ENCODE measurements at places on chromosomes 4 and X.
A peak's percentile ranks its signal among the peaks of the same experiment; 100 is the strongest.

DNA sequence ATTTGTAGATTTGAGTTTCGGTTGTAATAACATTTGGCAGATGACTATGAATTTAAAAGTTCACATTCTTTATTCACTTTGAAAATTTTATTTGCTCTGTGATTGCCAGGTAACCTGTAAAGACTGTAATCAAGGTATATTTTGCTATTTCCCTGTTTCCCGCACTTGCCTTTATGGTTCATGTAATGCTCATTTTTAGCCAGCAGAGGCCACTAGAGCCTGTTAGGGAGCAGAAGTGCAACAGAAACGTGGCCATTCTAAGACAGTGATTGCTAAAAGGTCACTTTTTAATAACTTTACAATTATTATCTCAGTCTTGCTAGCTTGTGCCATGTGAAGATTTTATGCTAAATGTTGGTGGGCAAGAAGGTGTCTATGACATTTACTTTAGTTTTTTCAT, 12.4 kb downstream of the YIPF6 start:
- peak; percentile 42 for DNase-seq

GRCh38 chrX:54529151-54529550, 868 bp upstream of the GNL3L start:
- DNase-seq, result no peak

DNA sequence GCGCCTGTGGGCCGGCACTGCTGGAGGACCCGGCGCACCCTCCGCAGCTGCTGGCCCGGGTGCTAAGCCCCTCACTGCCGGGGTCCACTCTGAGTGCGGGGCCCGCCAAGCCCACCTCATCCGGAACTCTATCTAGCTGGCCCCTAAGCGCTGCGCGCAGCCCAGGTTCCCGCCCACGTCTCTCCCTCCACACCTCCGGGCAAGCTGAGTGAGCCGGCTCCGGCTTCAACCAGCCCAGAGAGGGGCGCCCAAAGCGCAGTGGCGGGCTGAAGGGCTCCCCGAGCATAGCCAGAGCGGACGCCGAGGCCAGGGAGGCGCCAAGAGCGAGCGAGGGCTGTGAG, 75.2 kb downstream of the QDPR start:
- no peak for DNase-seq

DNA sequence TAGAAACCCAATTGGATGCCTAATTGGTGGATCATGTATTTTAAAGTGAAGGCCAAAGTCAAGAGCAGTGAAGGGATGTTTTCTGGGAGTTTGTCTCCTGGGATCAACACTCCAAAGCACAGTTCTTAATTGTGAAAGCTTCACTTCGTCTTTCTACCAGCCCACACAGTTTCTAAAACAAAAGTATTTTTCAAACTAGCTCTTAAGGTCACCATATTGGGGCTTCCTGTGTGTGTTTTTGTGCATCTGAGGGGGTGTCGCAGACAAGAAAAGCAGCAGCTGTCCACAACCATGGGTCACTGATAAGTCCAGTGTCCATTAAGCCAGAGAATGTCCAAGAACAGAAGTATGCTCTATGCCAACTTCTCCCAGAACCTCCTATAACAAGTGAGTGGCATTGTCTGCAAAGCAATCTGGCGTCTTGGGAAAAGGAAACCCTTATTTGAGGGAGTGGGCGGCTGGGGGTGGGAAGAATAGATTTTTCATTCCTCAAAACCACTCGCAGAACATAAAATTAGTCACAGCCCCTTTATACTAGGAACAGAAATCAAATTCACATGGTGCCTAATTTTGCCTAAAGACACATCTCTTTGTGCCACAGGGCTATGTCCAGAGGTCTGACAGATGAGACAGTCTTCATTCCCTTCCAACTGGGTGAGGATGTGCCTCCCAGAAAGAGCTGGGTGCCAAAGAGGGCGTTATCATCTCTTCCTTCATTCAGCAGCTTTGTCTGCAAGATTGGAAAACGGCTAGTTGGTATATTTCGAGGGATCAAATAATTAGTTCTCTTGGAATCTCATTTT, 610.4 kb downstream of the BCOR start:
- DNase-seq, result no peak

GRCh38 chrX:10929747-10930146, 181.4 kb upstream of the HCCS start:
- no peak for DNase-seq

- no peak for DNase-seq
These were observed 1801.3 kb upstream of the PCDH7 start for GRCh38 chr4:28918871-28919270.

DNA sequence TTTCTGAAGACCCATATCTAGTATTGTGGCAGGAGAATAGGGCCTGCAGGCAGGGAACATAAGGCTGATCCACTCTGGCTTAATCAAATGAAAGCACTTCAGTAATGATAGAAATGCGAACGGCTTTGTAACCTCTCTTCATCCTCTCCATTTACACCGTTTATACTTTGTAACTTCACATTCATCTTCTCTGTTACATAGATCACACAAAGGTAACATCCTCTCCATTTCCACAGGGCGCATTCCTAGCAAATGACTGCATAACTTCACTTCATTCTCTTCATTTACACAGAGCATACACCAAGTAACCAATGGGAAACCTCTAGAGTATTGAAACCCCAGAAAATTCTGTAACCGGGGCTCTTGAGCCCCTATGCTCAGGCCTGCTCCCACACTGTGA, 65.5 kb upstream of the SLC34A2 start:
- no peak for DNase-seq

DNA sequence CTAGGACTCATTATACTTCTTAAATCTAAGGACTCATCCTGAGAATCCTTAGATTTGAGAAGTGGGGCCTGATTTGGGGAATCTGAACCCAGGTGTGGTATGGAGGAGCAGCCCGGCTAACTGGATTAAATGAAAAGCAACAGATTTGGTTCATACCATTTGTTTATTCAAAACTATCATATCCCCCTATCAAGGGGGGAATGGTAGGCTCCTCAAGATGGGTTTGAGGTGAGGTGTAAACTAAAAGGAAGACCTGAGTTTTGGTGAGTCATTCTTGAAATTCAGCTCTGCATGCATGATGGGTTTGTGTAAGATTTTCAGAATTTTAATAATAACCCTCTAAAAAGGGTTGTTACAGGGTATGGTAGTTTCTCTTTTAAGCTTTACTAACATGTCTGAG, 53.4 kb downstream of the CASP6 start:
- DNase-seq, result no peak

DNA sequence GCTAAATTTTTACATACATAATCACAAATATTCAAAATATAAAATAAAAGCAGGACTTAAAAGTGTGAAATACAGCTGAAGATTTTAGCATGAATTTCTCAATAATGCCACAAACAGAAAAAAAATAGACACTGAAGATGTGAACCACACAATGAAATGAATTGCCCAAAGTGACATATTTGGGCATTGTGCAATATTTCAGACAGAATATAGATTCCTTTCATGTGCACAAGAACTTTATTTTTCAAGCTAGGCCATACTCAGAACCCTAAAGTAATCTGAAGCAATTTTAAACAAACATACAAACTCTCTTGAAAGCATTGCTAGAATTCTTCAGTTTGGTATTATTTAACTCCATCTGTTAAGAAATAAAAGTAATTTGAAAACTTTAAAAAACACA, 764.1 kb downstream of the STIM2 start:
- DNase-seq, result no peak

- DNase-seq, result no peak
These were observed 31.2 kb downstream of the ATG4A start for GRCh38 chrX:108122748-108123147.

DNA sequence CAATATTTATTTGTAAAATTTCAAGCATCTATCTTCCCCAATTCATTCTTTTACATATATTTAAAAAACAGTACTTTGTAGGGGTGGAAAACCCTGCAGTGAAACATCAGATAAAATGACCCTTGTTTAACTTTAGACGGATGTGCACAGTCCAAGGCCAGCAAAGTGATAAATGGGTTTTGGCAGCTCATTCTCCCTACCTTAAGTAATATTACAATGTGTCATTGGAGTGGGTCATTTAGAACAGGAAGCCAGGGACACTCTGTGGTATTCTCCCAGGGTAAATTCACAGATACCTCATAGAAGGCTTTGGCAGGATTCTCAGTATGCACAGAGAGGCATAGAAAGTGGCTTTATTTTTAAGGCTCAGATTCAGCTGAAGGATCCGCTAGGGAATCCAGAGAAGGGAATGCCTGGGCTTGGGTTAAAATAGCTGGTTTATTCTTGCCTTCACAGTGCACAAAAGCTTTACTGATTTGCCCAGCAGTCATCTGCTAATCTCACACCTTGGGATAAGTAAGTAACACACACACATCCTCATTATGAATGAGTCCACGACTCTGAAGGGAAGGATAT, 206.7 kb downstream of the RASL11B start:
- no peak for DNase-seq

GRCh38 chr4:1495416-1496115, 89.3 kb upstream of the NKX1-1 start:
- no peak for DNase-seq

DNA sequence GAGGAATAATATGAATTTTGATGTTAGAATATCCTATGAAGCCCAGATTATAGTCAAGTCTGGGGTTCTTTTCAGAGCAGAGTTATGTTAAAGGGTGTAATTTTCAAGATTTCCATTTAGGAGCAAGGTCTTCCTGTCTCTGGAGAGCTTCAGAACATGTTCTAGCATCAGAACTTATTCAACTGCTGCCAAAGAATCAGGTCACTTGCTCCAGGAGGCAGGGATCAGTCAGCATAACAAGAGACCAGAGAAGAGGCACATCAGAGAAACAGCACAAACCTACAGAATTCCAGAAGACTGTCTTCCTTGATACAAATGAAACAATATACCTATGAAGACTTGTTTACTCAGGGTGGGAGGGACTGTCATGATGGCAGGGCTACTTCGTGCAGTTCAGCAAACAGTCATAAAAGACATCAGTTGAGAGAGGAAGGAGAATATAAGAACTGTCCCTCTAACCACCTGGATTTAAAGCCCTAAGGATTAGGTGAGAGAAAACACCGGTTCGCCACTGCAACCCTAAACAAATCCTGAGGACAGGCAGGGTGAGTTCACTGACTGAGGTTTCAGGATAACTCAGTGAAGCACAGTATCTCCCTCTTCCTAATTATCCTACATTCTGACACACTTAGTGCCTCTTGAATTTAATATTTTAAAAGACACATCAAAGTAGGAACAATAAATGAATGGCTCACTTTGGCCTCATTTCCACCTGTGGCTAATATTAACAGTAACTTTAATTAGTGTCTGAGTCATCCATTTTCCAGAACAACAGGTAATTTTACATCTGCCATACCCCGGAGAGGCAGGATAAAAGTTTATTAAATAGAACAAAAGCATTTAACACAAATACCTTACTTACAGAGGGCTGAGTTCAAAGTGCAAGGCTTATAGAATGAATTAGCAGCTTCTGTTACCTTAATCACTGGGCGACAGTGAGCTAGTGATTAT, 93.0 kb downstream of the HDAC8 start:
- DNase-seq, result no peak

GRCh38 chr4:105560421-105560848, 8.0 kb downstream of the ARHGEF38 start:
- DNase-seq, result no peak

- DNase-seq, result peak; percentile 81
These were observed 45.7 kb downstream of the PRPS1 start for GRCh38 chrX:107673933-107674479.

DNA sequence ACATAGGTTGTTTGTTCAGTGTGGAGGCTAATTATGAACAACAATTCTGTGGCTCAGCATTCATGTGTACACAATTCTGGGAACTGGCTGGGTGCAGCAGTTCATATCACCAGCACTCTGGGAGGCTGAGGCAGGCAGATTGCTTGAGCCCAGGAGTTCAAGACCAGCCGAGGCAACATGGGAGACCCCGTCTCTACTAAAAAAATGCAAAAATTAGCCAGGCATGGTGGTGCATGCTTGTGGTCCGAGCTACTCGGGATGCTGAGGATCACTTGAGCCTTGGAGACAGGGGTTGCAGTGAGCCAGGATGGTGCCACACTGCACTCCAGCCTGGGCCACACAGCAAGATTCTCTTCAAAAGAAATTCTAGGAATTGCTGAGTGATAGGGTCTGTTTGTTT, 4.5 kb upstream of the PPP2R2C start:
- no peak for DNase-seq

- no peak for DNase-seq
These were observed 19.3 kb upstream of the DUSP9 start for GRCh38 chrX:153627675-153628111.

- no peak for DNase-seq
These were observed 37.0 kb downstream of the TNIP3 start for GRCh38 chr4:121127100-121127499.

DNA sequence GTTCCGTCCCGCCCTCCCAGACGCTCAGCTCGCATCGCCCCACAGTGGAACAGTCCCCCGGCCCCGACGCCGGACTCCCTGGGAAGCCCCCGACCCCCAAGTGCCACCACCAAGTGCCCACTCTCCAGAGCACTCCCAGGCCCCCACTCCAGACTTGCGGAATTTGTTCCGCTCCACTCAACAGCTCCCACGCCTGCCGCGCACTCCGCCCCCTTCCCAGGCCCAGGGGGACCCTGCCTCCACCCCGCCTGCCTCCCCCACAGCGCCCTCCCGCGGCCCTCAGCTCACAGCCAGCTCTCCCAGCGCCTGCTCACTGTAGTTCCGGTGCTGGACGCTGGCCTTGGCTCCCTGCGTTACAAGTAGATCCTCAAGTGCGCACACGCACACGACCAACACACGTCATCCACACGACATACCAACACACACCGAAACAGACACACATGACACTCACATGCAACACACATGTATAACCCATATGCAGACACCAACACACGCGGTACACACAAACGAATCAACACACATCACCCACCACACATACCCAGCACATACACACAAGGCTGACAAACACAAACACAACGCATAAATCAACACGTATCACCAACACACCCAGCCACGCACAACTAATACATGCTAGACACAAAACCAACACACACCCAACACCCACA, 8.0 kb downstream of the MSX1 start:
- DNase-seq, result no peak

DNA sequence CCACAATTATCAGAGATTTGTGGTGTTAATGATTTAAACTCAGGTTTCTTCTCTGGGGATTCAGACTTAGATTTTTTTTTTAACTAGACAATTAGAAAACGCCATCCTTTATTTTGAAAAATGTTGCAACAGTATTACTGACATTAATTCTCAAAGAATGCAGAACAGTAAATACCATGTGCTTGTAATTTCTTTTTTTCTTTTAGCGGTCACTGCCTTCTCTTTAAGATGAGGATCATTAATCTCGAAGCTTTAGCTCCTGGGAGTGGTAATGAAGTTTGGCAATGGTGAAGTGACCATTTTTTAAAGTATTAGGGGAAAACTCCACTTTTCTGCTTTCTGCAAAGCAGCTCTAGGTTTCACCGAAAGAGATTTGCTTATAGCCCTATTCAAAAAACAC, 164.0 kb upstream of the MBNL3 start:
- DNase-seq, result no peak

- peak; percentile 33 for DNase-seq
These were observed 48.3 kb downstream of the ABLIM2 start for GRCh38 chr4:8110071-8110986.

DNA sequence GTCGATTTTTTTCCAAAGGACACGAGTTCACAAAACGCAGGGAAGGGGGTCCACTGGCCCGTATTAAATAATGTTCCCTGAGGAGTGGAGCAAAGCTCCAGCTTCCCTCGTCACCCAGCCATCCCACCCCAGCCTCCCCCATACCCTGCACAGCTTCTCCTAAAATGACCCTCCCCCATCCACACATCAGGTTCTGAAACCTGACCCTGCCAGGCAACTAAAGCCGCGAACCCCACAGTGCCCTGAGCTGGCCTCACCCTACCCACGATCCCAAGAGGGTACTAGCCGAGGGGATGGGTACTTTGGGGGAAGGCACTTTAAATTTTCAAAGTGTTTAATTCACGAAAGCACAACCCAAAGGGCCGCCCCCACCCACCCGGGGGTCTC, 634 bp downstream of the APOO start:
- DNase-seq, result peak; percentile 44
